ENCODE measurements at places on chromosomes 1 and 21.
A peak's percentile ranks its signal among the peaks of the same experiment; 100 is the strongest.

DNA sequence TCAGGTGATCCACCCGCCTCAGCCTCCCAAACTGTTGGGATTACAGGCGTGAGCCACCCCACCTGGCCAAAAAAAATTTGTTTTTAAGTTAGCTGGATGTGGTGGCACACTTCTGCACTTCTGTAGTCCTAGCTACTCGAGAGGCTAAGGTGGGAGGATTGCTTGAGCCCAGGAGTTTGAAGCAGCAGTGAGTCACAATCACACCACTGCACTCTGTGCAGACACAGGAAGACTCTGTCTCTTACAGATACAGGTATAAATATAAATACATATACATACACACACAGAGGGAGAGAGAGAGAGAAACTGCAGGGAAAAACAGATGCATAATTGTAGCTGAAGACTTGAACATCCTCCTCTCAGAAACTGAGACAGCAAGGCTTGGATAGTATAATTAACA is 34.8 kb upstream of the EPS15 start:
- DNase-seq, result no peak

DNA sequence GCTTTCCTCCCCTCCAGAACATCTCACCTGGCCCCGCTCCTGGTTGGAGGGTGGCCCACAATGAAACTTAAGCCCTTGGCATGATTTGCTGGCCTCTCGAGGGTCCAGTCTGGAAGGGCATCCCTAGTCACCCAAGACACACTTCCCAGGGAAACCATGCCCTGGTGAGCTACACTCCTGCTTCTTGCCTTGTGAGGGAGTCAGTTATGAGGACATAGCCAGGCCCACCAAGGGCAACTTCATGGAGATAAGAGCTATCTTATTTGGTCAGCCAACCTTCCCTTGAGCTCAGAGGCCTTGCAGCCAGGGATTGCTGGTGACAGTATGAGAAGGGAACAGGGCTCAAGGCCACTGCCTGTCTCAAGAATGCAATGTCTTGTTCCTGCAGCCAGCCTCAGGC is 9.7 kb downstream of the TNR start:
- DNase-seq, result no peak

DNA sequence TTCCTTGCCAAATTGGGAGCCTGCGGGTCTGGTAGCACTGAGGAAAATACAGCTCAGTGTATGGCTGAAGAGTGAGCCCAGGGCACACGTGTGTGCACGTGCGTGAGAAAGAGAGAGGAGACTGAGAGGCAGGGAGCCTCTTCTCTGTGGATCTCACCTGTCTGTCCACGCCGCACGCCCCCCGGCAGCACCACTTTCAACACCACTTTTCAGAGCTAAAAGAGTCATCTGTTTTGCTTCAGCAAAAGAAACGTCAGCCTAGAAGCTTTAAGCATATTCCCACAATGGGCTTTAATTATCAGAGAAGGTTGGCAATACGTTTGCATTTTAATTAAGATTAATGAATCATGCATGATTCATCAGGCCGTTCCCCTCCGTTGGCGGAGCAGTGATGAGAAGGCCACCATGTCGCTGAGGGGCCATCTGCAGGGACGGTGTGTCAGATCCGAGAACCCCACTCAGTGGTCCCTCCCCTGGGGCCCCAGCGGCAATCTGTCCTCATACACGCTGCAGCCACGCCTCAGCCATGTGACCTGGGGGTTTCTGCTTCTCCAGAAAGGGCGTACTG is 56.8 kb downstream of the SIK1 start:
- no peak for DNase-seq

- peak; percentile 74 for DNase-seq
Measured at GRCh38 chr1:110726755-110727154, 52.0 kb upstream of the KCNA3 start.

- DNase-seq, result no peak
Measured at GRCh38 chr1:228304766-228305395, 97.0 kb downstream of the OBSCN start.

DNA sequence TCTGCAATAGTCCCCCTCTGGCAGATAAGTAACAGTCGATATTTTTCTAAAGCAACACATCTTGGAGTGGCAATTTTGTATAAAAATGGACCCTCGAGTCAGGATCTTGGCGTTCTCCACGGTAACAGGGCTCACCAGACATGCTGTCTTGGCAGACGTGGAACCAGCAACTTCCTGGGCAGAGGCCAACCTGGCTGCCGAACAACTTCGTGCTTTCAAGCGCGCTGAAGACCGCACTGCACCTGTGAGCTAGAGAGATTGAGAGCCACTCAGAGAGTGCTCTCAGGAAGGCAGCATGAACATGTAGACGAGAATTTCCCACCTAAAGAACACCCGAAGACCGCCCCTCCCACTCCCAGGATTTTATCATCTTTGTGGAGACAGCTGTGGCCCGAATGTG is 7.3 kb downstream of the C1orf174 start:
- no peak for DNase-seq

- DNase-seq, result no peak
Measured at GRCh38 chr21:45322231-45322959, 34.7 kb upstream of the POFUT2 start.

- no peak for DNase-seq
Measured at GRCh38 chr1:14648391-14648790, 49.9 kb downstream of the KAZN start.

- DNase-seq, result no peak
Measured at GRCh38 chr1:181675091-181675917, 192.0 kb downstream of the CACNA1E start.

DNA sequence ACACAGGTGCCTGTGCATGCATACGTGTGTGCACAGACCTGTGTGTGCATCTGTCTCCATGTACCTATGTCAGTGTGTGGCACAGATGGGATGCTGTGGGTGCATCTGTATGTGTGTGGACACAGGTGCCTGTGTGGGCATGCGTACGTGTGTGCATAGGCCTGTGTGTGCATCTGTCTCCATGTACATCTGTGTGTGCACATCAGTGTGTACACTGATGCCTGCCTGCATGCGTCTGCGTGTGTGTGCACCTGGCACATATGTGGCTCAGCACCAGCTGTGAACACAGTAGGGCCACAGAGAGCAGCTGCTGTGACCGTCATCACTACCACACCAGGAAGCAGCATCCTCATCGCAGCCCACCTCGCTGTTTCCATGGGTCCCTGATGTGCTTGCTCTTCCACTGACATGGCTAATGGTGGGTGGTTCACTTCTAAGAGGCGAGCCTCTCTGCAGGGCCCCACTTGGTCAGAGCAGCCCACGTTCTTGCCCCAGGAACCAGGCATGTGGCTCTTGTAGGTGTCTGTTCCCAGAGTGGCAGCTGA is 9.6 kb upstream of the SPATC1L start:
- no peak for DNase-seq

DNA sequence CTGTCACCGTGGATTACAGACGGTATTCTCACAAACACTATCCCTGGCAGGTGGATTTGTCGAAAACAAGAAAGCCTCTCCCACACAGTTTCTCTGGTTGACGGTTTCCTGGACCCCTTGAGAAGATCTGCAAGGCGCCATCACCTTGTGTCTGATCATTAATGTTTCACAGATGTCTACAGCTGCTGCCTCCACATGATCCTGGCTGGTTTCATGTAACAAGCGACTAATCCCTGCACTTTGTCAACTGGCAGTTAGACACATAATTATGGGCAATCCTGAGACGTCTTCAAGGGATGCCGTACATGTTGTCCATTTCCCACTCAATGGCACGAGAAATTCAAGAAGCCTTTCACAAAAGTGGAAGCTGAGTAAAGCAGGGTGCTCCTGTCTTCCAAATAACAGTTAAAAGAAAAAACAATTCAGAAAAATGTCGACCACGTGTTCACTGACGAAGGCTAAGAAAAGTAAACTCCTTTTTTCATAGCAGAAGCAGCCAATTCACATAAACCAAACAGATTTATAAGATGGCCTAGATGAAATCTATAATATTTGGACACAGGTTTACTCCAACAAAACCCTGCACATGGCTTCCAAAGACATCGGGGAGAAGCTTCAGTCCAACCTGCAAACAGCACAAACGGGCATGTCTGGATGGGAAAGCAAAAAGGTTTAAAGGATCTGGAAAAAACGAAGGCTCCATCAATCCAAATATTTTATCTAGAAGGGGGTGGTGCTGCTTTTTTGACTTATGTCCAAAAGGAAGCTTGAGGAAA is 52.2 kb downstream of the CAPZB start:
- no peak for DNase-seq

DNA sequence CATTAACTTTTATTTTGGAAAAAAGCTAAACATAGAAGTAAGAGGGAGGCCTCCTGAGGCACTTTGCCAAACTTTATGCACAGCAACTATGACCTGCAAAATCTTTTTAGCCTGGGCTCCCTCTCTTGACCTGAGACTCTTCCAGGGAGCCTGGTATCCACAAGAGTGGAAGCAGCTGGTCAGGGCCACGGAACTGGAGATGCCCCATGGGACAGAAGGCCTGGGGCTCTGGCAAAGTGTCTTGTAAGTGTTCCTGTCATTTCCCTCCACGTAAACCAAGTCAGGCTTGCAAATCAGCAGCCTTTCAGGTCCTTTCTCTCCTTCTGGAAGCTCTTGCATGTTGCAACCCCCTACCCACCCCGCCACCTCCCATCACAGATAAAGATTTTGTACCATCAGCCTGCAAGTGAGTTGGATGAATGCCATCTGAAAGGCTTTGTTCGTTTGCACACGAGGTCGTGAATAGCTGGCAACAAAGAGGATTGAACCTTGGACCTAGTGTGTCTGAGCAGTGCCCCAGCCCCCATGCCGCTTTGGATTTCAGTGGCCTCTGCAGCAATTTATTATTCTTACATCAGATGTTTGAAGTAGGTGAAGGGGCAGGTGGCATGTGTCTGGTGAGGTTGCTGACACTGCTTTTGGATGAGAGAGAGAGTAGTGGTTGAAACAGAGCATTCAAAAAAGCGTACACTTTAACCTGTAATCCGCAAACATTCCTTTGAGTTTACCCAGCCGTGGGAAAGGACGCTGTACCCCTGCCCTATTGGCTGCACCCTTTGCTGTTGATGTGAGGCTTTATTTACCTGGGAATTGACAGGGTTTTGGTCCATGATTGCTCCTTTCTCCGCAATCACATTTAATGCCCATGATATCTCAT is 91.6 kb downstream of the GALNT2 start:
- no peak for DNase-seq

GRCh38 chr1:112061901-112062320 is 72.4 kb upstream of the KCND3 start:
- DNase-seq, result no peak

- DNase-seq, result no peak
Measured at GRCh38 chr1:198903203-198903602, 264.4 kb downstream of the PTPRC start.

DNA sequence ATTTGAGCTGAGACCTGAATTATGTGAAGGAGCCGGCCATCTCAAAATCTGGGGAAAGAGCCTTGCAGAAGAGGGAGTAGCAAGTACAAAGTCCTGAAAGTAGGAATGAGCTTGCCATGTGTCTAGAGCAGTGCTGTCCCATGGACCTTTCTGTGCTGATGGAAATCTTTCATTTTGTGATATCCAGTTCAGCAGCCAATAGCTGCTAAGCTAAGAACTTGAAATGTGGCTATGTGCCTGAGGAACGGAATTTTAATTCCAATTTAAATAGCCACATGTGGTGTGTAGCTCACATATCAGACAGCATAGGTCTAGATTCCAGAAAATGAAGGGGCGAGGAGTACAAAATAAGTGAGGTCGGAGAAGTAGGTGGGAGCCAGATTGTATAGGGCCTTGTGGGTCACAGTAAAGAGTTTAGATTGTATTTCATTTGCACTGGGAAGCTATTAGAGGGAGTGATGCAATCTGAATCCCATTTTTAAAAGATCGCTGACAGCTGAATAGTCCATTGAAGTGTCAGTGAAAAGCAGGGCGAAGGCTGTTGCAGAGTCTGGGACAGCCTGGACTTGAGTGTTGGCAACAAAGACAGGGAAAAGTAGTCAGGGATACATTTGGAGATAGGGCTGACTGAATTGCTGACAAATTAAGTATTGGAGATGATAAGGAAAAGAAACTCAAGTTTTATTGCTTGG is 80.3 kb downstream of the TMEM200B start:
- no peak for DNase-seq

DNA sequence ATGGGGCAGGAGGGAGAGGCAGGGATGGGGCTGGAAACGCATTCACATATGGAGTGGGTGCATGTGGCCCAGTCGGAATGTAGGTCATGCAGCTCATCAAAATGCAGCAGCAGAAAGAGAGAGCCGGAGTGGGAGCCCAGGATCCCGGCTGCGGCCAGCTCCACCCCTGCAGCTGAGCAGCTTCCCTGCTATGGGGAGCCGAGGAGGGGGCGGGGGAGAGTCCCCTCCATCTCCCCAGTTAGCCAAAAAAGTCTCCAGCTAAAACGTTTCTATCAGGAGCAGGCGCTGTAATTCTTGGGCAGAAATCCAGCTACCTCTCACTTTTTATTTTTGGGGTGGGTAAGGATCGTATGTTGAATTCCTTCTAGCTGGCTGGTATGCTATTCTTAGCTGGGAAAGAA is 39.7 kb downstream of the MRPL37 start:
- DNase-seq, result no peak

DNA sequence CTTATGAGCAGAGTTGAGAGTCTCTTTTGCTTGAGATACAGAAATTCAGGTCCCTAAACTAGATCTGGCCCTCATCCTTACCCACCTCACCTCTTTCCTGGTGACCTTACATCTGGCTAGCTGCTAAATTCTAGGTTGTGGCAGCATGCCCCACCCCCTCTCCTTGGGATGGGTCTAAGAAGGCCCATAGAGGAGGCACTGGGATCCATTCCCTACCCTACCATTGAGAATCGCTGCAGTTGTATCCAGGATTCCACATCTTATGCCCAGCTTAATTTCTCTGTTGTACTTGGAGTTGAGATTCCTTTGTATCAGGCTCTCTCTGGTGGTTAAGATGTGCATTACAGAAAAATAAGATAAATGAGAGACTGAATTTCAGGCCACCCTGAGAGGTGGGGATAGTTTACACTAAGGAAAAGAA is 9.5 kb upstream of the TMEM39B start:
- peak; percentile 24 for DNase-seq

GRCh38 chr1:7941437-7941793 is 776 bp upstream of the TNFRSF9 start:
- DNase-seq, result no peak

- DNase-seq, result no peak
Measured at GRCh38 chr21:41830145-41830707, 48.9 kb downstream of the PRDM15 start.

DNA sequence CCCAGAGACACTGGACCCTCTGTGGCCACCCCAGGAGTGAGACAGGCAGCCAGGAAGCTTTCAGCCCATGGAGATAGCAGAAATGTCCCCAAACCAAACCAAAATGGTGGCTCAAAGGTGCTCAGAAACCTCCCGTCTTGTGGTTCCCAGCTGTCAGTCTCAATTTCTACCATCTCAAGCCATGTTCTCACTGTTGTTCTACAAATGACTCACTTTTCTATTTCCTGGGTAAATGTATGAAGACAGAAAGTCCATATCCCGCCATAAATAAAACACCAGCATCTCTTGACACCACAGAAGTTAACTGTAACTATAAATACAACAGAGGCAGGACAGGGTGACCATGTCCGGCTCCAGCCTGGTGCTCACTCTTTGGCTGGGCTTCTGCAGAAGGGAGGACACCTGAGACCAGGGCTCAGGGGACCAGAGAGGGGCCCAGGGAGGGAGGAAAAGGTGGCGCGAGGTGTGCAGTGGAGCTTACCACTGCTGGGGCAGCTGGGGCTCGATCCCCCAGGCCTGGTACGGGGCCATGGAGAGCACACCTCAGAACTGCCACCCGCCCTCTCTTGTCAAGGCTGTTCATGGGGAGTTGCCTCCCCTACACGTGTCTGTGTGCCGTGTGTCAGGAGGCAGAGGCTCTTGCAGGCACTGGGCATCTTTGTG is 43.6 kb downstream of the EPHB2 start:
- peak; percentile 76 for DNase-seq

GRCh38 chr1:24047110-24047477 is 64.8 kb downstream of the MYOM3 start:
- DNase-seq, result no peak

GRCh38 chr1:156589546-156589945 is 2.0 kb upstream of the NAXE start:
- no peak for DNase-seq
